ENCODE measurements at places on chromosomes 6 and 20.

DNA sequence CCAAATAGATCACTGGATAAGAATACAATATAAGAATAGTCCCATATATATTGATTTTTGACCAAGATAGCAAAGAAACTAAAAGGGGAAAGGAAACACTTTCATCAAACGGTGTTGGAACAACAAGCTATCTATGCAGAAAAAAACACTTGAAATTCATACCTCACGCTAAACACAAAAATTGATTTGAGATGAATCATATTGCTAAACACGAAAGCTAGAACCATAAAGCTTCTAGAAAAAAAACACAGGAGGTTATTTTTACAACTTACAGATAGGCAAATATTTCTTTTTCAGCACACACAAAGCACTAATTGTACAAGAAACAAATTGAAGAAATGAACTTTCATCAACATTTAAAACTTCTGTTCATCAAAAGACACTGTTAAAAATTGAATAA, 36.7 kb upstream of the TMEM14A start:
- DNase-seq: no peak

GRCh38 chr6:166830891-166831363, 125.4 kb downstream of the RNASET2 start:
- DNase-seq: no peak

GRCh38 chr6:25777856-25778649, 23.5 kb downstream of the SLC17A4 start:
- DNase-seq: no peak

DNA sequence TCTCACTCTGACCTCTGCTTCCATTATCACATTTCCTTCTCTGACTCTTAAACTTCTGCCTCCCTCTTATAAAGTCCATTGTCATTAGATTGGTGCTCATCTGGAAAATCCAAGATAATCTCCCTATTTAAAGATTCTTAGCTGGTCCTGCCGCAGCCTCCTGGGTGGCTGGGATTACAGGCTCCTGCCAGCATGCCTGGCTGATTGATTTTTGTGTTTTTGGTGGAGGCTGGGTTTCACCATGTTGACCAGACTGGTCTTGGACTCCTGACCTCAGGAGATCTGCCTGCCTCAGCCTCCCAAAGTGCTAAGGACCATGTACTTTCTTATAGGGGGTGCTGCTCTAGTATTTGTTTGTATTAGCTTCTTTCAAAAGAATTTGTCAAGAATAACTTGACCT, 5.3 kb upstream of the RPF2 start:
- no peak for DNase-seq

- no peak for DNase-seq
Measured at GRCh38 chr20:10731190-10731965, 57.6 kb upstream of the JAG1 start.

- DNase-seq: no peak
Measured at GRCh38 chr20:32858701-32859372, at the start of gene EFCAB8. TSS of gene EFCAB8 (plus strand) at chr20:32858923. CDS start at chr20:32863793, 4,870 bp downstream.

- DNase-seq: no peak
Measured at GRCh38 chr6:45923831-45924391, 91.7 kb downstream of the CLIC5 start.

- DNase-seq: no peak
Measured at GRCh38 chr6:98946879-98947410, 801 bp downstream of the FBXL4 start.

- DNase-seq: no peak
Measured at GRCh38 chr6:165917576-165917975, 250.1 kb downstream of the TBXT start.

DNA sequence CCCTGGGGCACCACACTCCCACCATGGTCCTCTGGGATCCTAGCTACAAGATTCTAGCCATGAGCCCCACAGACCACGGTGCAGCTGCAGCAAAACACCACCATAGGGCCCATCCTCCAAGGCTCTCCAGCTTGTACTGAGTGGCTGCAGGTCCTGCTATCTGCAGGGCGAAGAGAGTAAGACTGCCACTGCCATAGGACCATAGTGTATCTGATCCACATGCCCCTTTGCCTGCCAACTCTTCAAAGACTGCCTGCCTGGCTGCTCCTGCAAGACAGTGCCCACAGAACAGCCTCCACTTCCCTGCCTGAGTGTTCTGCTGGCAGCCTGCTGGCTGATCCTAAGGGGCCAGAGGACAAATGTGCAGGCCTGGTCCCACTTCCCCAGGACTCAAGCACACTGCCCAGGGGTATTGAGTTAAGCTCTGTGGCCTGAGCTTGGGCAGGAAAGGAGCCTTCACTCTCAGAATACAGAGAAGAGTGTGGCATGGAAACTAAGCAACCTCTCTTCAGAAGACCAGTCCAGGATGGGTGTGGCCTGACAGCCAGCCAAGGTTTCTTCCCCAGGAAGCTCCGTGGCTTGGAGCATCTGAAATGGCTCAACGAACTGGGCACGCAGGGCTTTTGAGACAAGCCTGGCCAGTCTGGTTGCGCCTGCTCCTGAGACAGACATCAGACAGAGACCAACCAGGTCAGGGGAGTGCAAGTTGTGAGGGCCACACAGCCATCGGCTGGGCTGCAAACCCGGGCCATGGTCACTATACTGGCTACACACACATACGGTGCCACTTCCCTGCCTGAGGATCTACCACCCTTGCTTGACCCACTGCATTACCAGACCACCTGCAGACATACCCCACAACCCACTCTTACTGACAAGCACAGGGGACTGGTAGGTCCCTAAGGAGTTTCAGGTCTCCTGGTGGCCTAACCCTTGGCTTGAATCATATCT, 54.5 kb downstream of the RNGTT start:
- no peak for DNase-seq

DNA sequence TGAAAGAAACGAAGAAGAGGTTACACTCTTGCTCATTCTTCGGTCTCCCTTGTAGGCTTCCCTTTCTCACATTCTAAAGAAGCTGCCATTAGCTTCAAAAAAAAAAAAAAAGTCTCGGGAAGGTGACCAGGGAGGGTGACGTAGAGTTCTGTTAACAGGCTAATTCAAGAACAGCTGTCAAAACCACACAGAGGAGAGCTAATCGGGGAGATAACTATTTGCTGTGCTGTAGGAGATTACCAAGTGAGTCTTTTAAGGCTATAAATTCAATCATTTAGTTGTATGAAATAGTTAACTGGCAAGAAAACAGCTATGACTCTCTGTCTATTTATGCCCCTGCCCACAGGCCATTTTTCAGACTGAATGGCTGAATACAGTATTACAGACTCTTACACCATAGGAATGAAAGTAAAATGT, 256.8 kb downstream of the SYNE1 start:
- no peak for DNase-seq

All from effector memory CD4-positive, alpha-beta T cell (primary cell).